ENCODE measurements at places on chromosomes 4 and X. TPM values are rescaled to one million over a fixed set of nuclear protein-coding genes. Genes with fewer than 3 reads are reported as not detected.
A peak's percentile ranks its signal among the peaks of the same experiment; 100 is the strongest.

FAM13A gene
- polyA plus RNA-seq = 10.2 TPM

DCHS2 gene
- not detected for polyA plus RNA-seq

- peak overlapping the region; percentile 11 for H3K27ac ChIP-seq
- H3K4me1 ChIP-seq = peaks cover 37% of the 10 kb centered on the region
- no peaks in the 10 kb centered on the region for H3K27me3 ChIP-seq
- H3K4me3 ChIP-seq = peak overlapping the region; percentile 89
- DNase-seq = no peak
Observed at GRCh38 chr4:55398966-55399365, 3.2 kb downstream of the TMEM165 start.

DNA sequence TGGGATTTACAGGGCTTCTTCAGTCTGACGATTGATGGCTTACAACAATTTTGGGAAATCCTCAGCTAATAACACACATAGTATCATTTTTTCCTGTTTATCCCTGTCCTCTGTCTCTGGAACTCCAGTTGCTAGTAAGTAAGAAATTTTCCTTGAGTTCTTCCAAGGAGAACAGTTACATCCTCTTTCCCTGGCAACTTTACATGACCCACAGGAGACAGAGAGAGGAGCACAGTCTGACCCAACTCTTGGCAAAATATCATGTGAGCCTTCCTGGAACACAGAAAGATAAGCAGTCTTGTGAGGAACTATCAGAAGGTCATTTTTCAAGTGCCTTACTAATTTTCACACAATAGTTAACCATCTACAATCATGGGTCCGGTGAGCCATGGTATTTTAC lies 578.7 kb upstream of the PABPC4L start:
- H3K4me3 ChIP-seq = no peak overlapping the region
- DNase-seq = no peak
- H3K36me3 ChIP-seq = no peaks in the 10 kb centered on the region

DNA sequence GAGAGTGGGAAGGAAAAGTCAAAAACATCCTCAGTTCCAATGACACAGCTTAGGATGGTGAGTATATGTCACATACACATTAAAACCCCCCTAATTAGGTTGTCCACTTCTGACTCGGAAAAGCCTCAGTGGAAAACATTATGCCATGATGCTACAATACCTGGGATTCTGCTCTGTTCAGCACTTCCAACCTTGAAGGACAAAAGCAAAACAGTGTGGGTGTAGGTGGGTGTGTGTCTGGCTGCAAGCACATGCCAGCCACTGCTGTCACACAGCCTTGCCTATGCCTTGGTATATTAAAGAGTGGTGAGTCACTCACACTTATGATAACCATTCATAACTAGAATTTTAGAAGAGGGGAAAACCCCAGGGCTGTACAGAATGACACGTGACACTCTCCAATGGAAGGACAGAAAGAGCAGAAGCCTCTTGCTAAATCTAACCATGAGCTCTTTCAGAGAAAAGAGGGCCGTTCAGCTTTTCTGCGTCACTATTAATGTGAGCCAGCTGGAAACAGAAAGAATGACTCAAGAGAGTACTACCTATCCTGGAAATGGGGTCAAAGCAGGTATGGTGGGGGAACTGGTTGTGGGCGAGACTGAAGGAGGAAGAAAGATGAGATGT lies 159.6 kb downstream of the TET2 start:
- H3K4me3 ChIP-seq = no peak overlapping the region
- no peaks in the 10 kb centered on the region for H3K27me3 ChIP-seq
- H3K36me3 ChIP-seq = no peaks in the 10 kb centered on the region
- H3K27ac ChIP-seq = no peak overlapping the region

GRCh38 chr4:47749060-47749459 lies 88.8 kb downstream of the CORIN start:
- H3K27me3 ChIP-seq = no peaks in the 10 kb centered on the region
- no peak for DNase-seq
- H3K4me1 ChIP-seq = no peaks in the 10 kb centered on the region
- H3K27ac ChIP-seq = no peak overlapping the region

DNA sequence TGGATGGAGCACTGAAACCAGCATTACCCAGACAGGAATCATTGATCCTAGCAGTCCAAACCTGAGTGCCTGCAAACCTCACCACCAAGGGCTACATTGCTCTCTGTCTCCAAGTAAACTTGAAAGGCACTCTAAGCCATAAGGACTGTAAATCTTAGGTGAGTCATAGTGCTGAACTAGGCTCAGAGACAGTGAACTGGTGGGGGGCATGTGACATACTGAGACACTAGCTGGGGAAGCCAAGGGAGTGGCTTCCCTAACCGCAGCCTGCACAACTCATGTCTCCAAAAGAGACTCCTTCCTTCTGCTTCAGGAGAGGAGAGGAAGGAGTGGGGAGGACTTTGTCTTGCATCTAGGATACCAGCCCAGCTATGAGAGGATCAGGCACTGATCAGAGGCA lies 235.5 kb upstream of the ACTRT1 start:
- DNase-seq = no peak
- no peak overlapping the region for H3K4me3 ChIP-seq
- H3K27ac ChIP-seq = no peak overlapping the region
- H3K4me1 ChIP-seq = no peaks in the 10 kb centered on the region
- H3K27me3 ChIP-seq = no peaks in the 10 kb centered on the region
- no peaks in the 10 kb centered on the region for H3K36me3 ChIP-seq

GRCh38 chr4:100682477-100683218 lies 164.8 kb upstream of the EMCN start:
- no peaks in the 10 kb centered on the region for H3K27me3 ChIP-seq
- H3K27ac ChIP-seq = no peak overlapping the region
- DNase-seq = no peak
- no peaks in the 10 kb centered on the region for H3K4me1 ChIP-seq
- no peak overlapping the region for H3K4me3 ChIP-seq

DNA sequence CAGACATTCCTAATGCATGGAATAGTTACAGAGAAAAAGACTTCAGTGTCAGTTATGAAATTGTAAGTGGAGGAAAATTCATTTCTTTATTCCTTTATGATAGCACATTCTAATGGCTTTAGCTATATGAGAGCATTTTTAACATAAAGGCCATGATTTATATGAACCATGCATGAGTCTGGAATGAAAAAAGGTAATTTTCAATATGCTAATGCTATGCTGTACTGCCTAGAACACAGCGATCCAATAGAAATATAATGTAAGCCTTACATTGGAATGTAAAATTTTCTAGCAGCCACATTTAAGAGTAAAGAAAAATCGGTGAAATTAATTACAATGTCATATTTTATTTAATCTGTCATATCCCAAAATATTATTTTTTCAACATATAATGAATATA lies 932.0 kb downstream of the C4orf33 start:
- H3K36me3 ChIP-seq = no peaks in the 10 kb centered on the region
- H3K27ac ChIP-seq = no peak overlapping the region
- H3K4me3 ChIP-seq = no peak overlapping the region

DNA sequence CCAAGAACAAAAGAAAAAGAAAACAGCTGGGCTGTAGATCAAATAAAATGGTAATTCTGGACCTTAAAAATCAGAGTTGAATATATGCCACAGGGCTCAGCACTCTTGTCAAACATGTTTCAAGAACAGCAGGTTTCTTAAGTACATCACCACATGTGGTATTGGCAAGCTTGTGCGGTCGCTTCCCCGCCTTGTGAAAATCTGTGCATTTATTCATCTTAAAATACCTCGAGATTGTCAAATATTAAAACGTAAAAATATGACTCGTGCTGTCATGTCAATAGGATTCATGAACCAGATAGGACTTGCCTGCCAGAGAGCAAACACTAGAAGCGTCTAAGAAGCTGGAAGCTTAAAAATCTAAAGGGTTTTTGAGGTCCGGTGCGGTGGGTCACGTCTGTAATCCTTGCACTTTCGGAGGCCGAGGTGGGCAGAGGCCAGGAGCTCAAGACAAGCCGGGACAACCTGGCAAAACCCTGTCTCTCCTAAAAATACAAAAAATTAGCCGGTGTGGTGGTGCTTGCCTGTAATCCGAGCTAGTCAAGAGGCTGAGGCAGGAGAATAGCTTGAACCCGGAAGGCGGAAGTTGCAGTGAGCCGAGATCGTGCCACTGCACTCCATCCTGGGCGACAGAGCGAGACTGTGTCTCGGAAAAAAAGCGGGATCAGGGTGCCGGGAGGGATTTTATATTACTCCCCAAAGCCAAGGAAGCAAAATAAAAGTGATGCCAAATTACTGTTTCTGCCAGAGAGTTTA lies 40.2 kb upstream of the TMEM154 start:
- H3K36me3 ChIP-seq = no peaks in the 10 kb centered on the region
- H3K27ac ChIP-seq = no peak overlapping the region
- H3K27me3 ChIP-seq = no peaks in the 10 kb centered on the region
- DNase-seq = no peak
- H3K4me3 ChIP-seq = no peak overlapping the region
- no peaks in the 10 kb centered on the region for H3K4me1 ChIP-seq

DNA sequence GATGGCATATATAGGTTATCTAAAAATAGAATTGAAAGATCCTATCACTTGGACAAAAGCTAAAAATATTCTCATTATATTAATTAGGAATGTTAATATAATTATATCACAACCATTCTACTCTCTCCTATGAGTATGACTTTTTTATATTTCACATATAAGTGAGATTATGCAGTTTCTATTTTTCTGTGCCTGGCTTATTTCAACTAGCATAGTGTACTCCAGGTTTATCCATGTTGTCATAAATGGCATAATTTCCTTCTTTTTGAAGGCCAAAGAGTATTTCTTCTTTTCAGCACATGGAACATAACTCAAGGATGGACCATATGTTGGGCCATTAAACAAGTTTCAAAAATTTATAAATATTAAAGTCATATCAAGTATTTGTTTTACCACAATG lies 421.2 kb upstream of the CTSO start:
- H3K27me3 ChIP-seq = no peaks in the 10 kb centered on the region
- H3K36me3 ChIP-seq = no peaks in the 10 kb centered on the region
- no peak for DNase-seq
- no peaks in the 10 kb centered on the region for H3K4me1 ChIP-seq

DNA sequence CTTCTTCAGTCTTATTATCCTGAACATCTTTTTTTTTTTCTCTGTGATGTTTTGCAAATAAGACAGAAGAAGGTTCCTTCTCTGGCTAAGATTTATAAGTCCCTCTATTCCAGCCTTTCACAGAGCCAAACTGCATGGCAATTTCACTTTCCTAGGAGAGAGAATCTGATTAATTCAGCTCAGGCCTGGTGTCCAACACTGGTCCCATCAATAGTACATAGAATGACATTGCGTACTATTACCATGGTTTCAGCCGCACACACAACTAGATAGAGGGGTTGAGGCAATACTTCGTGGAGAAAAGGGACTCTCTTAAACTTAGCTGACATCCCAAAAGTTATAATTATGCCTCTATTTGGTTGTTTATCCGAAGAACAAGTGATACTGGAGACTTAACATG lies 18.5 kb downstream of the DCAF8L2 start:
- no peak overlapping the region for H3K27ac ChIP-seq
- no peak overlapping the region for H3K4me3 ChIP-seq
- no peaks in the 10 kb centered on the region for H3K4me1 ChIP-seq
- no peaks in the 10 kb centered on the region for H3K36me3 ChIP-seq

GRCh38 chr4:73917081-73917501 lies 47.9 kb downstream of the CXCL1 start:
- no peak overlapping the region for H3K4me3 ChIP-seq
- H3K4me1 ChIP-seq = no peaks in the 10 kb centered on the region
- no peaks in the 10 kb centered on the region for H3K27me3 ChIP-seq
- H3K36me3 ChIP-seq = no peaks in the 10 kb centered on the region
- no peak for DNase-seq
- H3K27ac ChIP-seq = no peak overlapping the region

DNA sequence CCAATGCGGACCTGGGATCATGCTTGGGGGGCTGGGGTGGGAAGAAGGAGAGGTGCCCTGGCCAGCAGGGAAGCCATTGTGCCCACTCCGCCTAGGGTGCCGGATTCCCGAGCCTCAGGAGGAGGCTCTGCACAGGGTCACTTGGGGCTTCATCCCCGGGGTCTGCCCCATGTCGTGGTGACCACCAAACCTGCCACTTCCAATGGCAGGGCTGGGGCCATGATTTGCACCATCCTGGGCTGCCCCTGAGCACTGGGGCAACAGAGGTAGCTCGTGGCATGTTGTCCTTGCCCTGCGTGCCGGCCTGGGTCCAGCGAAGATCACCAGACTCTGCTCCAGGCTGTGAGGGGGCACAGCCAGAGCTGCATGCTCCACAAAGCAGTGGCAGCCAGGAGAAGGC lies 71.4 kb upstream of the DCAF12L2 start:
- no peaks in the 10 kb centered on the region for H3K27me3 ChIP-seq
- H3K36me3 ChIP-seq = no peaks in the 10 kb centered on the region
- no peak overlapping the region for H3K4me3 ChIP-seq
- H3K27ac ChIP-seq = no peak overlapping the region
- no peaks in the 10 kb centered on the region for H3K4me1 ChIP-seq

DNA sequence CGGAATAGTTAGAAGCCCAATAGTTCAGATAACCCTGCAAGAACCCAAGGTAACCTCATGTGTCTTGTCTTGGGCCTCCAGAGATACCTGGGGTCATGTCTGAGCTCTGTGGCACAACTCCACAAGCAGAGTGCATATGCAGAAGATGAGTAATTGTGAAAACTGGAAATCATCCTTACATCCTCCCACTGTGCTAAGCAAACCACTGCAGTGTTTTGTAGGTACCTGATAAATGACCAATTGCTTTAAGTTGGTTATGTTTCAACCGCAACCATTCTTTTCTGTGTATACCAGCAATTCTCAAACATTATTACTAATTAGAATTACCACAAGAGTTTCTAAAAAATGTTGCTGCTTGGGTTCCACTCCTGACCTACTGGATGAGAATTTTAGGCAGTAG lies 73.2 kb downstream of the CBLL2 start:
- H3K27me3 ChIP-seq = no peaks in the 10 kb centered on the region
- no peaks in the 10 kb centered on the region for H3K36me3 ChIP-seq
- DNase-seq = no peak
- no peak overlapping the region for H3K4me3 ChIP-seq
- H3K4me1 ChIP-seq = no peaks in the 10 kb centered on the region

DNA sequence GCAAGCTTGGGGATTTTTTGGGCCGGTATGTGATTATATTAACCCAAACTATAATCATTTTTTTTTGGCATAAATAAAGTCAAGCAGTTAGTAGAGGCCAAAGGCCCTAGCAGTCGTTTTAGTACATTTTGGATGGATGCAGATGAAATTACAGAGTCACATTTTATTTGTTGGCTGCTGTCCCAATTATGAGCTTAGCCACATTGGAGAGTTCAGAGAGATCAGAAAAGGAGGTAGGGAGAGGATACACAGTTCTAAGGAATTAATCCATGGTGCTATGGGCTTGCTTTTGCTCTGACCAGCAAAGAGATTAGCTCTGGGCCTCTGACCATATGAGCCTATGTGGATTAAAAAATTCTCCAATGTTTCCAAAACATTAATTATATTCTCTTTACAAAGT lies 395.1 kb downstream of the RAPGEF2 start:
- no peaks in the 10 kb centered on the region for H3K27me3 ChIP-seq
- DNase-seq = no peak
- H3K4me3 ChIP-seq = no peak overlapping the region
- no peaks in the 10 kb centered on the region for H3K4me1 ChIP-seq
